ENCODE measurements at places on chromosomes 3 and 15. TPM values are rescaled to one million over a fixed set of nuclear protein-coding genes. Genes with fewer than 3 reads are reported as not detected.

GRCh38 chr3:171396048-171396447 is 64.2 kb downstream of the TNIK start:
- no peak for DNase-seq

GRCh38 chr15:29018120-29018805 is 132.5 kb downstream of the APBA2 start:
- DNase-seq = no peak

DNA sequence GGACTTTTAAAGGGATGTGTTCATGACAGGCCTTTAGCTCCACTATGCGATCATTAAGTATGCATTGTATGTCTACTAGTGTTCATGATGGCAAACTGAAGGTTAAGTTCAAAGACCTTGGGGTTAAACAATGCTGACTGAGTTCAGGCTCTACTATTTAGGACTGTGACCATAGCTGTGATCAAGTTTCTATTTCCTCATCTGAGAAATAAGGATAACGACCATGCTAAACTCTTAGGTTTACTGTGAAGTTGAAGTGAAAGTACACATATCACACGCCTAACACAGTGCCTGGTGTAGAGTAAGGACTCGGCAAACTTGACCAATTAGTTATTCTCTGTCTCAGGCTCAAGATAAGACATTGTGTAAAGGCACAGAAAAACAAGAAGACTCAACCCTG is 243.2 kb downstream of the MBNL1 start:
- DNase-seq = no peak

Gene DPPA2
- total RNA-seq = not detected

Gene AQP9
- total RNA-seq = 0.09 TPM

All from cerebellum (tissue), 4 donors.